ENCODE measurements at places on chromosomes 2 and 18. TPM values are rescaled to one million over a fixed set of nuclear protein-coding genes. Genes with fewer than 3 reads are reported as not detected.

NOSTRIN gene
- 2.0 TPM for total RNA-seq

MAL gene
- total RNA-seq: 30.4 TPM

LAMA1 gene
- total RNA-seq: not detected

CFC1 gene
- not detected for total RNA-seq

CPLX4 gene
- 0.10 TPM for total RNA-seq

SKOR2 gene
- total RNA-seq: not detected

AQP12A gene
- not detected for total RNA-seq

C1GALT1C1L gene
- not detected for total RNA-seq

RETSAT gene
- 6.9 TPM for total RNA-seq

PPM1B gene
- total RNA-seq: 112 TPM

NPPC gene
- total RNA-seq: not detected

SERPINB13 gene
- total RNA-seq: not detected

VIT gene
- total RNA-seq: not detected

NPAS2 gene
- 2.4 TPM for total RNA-seq

PMAIP1 gene
- 95.0 TPM for total RNA-seq

EFHD1 gene
- 0.42 TPM for total RNA-seq

MAP3K19 gene
- total RNA-seq: not detected

TCF23 gene
- not detected for total RNA-seq

IL36RN gene
- not detected for total RNA-seq

UPP2 gene
- not detected for total RNA-seq

PDK1 gene
- total RNA-seq: 58.4 TPM

CCDC178 gene
- total RNA-seq: not detected

HOXD9 gene
- total RNA-seq: not detected

UGT1A5 gene
- not detected for total RNA-seq

ZNF521 gene
- total RNA-seq: 1.0 TPM

PLCD4 gene
- total RNA-seq: 0.21 TPM

ST6GAL2 gene
- 0.21 TPM for total RNA-seq

Data from mononuclear cell (primary cell).